Kidney glomerular epithelial cell (primary cell): ENCODE measurements at places on chromosomes 1 and 21.

DNA sequence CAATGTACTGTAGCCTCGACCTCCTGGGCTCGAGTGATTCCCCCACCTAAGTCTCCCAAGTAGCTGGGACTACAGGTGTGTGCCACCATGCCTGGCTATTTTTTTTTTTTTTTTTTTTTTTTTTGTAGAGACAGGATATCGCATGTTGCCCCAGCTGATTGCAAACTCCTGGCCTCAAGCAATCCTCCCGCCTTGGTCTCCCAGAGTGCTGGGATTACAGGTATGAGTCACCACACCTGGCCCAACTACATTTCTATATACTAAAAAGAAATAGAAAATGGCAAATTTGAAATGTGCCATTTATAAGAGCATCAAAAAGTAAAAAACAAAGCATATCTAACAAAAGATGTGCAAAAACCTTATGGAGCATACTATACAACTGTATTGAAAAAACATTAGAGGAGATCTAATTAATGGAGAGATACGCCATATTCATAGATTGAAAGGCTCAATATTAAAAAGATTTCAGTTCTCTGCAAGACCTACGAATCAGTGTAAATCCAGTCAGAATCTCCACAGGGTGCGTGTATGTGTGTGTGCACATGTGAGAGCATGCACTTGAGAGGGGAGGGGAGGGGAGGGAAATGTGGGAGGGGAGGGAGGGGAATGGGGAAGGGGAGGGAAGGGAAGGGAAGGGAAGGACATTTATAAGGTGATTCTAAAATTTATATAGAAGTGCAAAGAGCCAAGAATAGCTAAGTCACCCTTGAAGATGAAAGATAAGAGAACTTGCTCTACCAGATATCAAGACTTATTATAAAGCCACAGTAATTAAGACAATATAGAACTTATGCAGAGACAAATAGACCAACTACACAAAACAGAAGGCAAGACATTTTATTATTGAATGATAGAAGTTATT, 15.5 kb upstream of the PADI4 start:
- no peak for DNase-seq

GRCh38 chr21:31133243-31133830, 95.1 kb upstream of the KRTAP19-8 start:
- DNase-seq = no peak

- no peak for DNase-seq
Measured at GRCh38 chr1:86273066-86273465, 116.5 kb upstream of the COL24A1 start.

- DNase-seq = no peak
Measured at GRCh38 chr1:34785231-34785874, 4.3 kb downstream of the GJB3 start.

DNA sequence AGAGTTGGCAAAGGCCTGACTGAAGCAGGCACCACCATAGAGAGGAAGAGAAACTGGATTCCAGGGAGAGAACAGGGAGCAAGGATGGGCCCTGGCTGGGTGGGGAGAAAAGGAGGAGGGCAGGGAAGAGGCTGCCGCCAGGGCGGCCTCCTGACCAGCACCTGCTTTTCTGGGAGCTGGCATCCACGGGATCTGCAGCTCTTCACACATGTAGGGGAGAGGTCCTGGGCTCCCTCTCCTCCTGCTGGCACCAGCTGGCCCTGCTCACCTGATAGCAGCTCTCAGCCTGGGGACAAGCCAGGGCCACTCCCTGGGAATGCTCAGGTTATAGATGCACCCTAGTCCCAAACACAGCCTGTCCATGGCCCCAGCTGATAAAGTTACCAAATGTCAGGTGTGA, 39.9 kb downstream of the TEX35 start:
- no peak for DNase-seq

DNA sequence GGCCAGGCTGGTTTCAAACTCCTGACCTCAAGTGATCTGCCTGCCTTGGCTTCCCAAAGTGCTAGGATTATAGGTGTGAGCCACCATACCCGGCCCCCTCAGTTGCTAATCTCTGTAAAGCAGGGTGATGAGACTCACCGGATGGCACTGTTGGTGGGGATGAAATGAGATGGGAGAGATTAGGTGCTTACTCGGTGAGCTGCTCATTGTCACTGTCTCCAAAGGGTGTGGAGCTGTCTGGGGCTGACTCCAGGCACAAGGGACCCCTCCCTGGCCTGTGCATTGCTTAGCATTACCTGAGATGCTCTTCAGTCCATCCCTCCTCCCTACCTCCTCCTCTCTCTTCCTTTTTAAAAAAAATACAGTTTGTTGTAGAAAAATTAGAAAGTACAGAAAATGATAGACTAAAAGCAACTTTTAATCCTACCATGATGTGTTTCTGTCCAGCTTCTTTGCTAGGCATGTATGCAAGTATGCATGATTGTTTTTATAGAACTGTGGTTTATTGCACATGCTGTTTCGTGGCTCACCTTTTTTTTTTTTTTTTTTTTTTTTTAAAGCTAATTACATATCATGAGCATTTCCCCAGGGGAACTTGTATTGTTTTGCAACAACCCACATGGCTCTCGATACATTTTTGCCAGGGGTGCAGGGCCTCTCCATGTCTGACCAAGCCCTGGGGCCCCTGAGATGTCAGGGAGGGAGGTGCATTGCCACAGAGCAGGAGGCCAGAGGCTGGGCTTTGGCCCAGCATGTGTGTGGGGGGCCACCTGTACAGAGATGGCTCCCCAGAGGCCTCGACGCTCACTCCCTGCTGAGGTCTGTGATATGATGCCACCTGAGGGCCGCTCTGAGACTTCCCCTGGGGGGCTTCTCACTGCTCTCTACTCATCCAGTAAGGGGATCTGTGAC, 55.4 kb downstream of the ARHGEF10L start:
- DNase-seq = no peak

DNA sequence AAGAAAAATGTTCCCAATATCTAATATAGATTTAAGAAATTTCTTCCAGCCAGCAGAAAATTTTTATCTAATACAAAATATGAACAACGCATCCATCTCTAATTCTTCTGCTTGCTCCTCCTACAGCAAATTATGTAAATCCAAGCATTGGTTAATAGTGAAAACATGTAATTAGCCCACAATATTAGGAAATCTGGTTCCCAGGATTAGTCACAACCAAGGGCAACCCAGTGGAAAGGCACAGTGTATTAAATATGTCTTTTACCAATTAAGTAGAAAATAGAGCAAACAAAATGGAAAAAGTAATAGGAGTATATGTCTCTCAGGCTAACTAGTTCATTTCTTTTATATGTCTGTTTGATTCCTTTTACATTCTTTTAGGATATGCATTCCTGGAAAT, 59.4 kb upstream of the IFI44L start:
- DNase-seq = no peak

GRCh38 chr1:244804841-244805240, 30.6 kb upstream of the COX20 start:
- no peak for DNase-seq

GRCh38 chr1:57532299-57532698, 108.4 kb upstream of the DAB1 start:
- no peak for DNase-seq

DNA sequence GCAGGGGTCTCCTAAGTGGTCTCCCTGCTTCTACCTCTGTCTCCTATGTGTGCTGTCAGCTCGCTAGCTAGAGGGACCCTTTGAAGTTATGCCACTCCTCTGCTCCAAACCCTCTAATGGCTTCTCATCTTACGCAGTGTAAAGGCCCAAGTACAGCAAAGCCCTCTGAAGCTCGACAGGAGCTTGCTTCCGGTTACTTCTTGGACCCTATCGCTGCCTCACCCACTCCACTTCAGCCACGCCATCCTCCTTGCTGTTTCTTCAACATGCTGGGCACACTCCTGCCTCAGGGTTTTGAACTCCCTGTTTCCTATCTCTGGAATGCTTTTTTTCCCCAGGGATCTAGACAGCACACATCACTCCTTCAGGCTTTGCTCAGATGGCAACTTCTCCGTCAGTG, 102.3 kb upstream of the F3 start:
- no peak for DNase-seq

GRCh38 chr1:91949356-91949699, at the start of gene BRDT:
TSS of gene BRDT (plus strand) at chr1:91949401. CDS start at chr1:91962755, 13,354 bp downstream.
- no peak for DNase-seq

- no peak for DNase-seq
Measured at GRCh38 chr1:5640845-5641244, 351.4 kb downstream of the NPHP4 start.

- no peak for DNase-seq
Measured at GRCh38 chr1:178284058-178284457, 190.2 kb downstream of the RASAL2 start.

DNA sequence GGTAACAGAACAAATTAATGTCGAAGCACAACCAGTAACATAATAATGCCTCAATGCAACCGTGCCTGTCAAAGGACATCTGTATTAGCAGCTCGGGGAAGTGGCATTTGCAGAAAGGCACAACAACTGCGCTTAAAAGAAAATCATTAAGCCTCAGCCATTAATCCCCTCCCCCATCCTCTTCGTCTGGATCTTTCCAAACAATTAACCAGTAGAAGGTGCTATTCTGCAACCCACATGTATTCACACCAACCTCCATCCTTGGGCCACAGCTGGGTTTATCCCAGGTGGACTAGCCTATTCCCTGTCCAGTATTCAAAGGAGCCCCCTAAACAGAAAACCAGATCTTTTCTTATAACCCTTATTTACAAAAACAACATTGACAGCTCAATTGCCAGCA, 2.6 kb downstream of the RERE start:
- no peak for DNase-seq

- no peak for DNase-seq
Measured at GRCh38 chr1:96016219-96016618, 705.4 kb upstream of the PTBP2 start.
